Hematopoietic multipotent progenitor cell treated with erythropoietin and hydrocortisone succinate and interleukin-3 and kit ligand, for 4 days (in vitro differentiated cells): ENCODE measurements at places on chromosomes 3 and 15.

DNA sequence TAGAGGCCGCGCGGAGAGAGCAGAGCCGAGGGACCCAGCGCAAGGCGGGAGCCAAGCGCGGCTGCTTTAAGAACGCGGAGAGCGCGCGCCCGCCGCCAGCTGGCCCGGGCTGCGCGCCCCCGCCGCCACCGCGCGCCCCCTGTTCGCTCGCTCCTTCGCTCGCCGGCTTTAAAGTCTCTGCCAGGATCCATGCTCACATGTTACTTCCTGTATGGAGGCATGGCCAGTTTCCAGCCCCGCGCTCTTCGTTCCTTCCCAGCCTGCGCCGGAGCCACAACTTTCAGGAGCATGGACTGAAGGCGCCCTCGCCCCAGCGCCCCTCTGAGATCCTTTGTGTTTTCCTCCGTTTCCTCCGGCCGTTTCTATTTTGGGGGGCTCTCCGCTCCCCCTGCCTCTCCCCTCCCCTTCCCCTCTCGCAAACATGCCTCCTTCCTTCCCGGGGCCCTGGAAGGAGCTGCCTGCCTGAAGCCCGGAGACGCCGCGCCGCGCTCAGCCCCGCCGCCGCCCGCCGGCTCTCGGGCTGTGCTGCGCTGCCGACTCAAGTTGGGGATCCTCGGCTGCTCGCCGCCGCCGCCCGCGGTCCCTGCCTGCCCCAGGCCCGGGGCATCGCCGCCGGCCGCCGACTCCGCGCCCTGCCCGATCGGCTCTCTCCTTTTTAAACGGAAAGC, at the start of gene PTPRG:
Gene PTPRG (plus strand): TSS at position 198 of the 668 bp plus-strand sequence. CDS start 717 bp downstream, outside the sequence.
- DNase-seq: peak; percentile 65

GRCh38 chr3:69012800-69013252, 658 bp downstream of the EOGT start:
- peak; percentile 72 for DNase-seq

GRCh38 chr3:71057526-71057894, 526.0 kb downstream of the FOXP1 start:
- DNase-seq: no peak

- DNase-seq: no peak
Measured at GRCh38 chr15:85381850-85382751, 1.7 kb downstream of the AKAP13 start.

DNA sequence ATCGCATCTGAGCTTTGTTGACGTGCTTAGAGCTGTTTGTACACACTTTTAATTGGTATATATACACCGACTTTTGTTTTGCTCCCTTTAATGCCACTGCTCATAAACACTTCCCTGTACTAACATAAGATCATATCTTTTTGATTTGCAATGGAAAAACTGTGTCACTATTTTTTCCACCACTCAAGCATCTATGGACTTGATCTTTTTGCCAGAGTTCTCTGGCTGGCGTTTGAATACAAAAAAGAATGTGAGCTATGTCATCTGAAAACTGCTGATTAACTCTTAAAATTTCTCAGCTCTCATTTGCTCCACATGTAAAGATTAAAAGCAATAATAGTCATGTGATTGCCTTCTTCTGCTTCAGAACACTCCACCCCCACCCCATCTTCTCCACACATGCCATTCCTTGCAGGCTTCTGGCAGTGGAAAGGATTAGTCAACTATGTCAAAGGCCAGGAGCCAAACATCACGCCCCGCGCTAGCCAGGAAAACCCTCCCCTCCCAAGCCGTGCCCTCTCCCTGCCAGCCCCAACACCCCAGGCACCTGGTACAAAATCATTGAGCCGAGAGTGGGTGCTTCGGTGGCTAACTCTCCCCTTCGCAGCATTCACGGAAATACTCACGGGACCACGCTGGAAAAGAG, 123.4 kb upstream of the MEF2A start:
- no peak for DNase-seq

DNA sequence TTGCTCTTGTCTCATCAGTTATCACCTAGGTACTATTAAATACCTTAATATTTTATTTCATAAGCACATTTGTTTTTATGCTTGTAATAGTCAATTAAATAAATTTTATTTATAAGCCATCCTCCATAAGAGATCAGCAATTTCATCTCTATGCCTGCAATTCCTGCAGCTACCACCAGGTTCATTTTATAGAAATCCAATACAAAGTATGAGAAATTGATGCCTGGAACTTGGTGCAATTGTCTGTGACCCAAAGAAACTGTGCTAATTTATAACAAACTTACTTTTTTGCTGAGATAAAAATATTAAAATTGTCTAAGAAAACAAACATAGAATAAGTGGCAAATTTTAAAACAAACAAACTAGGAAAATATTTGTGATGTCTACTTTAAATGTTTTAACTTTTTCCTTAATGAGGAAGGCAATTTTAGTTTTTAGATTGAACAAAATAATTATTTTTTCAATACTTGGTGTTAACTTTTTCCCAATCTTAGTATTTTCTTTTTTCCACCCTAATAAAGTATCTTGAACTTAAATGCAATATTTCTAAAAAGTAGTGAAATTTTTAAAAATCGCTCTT, 1026.6 kb downstream of the ROBO1 start:
- peak; percentile 24 for DNase-seq

DNA sequence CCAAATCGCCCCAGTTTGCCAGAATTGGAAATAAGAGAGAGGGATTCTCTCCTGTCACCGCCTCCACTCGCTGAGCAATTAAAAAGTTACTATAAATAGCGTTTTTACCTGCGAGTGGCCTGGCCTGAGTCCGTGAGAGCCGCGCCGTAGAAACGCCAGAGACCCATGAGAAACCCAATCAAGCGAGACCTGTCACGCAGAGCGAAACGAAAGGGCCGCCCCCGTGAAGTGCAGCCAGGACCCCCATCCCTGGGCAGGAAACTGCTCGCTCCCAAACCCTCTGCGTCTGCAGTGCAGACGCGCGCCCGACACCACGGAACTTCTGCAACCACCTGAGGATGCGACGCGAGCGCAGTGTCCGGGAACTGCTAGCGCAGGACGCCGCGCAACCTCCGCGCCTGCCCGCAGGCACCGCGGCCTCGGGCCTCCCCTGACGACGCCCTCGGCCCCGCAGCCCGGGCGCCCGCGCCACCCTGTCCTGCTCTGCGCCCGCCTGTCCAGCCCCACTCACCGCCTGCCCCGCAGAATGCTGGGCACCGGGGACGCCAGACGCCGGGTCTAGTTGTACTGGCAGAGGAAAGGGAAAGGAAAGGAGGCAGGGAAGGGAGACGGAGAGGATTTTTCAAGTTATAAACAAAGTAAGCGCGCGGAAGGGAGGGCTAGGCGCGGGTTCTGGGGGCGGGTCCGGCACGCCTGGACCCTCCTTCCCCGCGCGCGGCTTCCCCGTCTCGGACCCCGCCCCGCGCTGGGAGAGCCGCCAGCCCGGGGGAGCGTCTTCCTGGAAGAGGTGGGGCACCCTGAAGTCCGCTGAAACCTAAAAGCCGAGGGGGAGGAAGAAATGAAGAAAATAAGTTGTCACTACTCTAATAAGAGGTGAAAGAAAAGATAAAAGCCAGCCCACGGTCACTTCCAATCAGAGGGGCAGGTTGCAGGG, at the start of gene PLSCR4:
Gene PLSCR4 (minus strand): TSS at position 657 of the 934 bp plus-strand sequence. CDS start 29,034 bp downstream, outside the sequence.
- DNase-seq: peak; percentile 93

GRCh38 chr3:130925628-130926027, 31.7 kb downstream of the ATP2C1 start:
- DNase-seq: peak; percentile 33

DNA sequence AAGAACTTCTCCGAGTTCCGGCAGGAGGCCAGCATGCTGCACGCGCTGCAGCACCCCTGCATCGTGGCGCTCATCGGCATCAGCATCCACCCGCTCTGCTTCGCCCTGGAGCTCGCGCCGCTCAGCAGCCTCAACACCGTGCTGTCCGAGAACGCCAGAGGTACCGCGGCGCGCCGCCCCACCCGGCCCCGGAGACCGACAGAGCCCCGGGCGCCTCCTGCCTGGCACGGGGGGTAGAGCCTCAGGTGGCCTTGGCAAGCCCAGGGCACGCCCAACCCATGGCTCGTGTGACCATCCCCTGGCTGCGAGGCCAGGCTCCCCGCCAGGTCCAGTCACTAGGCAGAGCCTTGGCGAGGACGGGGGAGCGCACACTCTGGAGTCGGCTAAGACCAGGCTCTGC, 134.1 kb downstream of the LRRK1 start:
- DNase-seq: no peak

DNA sequence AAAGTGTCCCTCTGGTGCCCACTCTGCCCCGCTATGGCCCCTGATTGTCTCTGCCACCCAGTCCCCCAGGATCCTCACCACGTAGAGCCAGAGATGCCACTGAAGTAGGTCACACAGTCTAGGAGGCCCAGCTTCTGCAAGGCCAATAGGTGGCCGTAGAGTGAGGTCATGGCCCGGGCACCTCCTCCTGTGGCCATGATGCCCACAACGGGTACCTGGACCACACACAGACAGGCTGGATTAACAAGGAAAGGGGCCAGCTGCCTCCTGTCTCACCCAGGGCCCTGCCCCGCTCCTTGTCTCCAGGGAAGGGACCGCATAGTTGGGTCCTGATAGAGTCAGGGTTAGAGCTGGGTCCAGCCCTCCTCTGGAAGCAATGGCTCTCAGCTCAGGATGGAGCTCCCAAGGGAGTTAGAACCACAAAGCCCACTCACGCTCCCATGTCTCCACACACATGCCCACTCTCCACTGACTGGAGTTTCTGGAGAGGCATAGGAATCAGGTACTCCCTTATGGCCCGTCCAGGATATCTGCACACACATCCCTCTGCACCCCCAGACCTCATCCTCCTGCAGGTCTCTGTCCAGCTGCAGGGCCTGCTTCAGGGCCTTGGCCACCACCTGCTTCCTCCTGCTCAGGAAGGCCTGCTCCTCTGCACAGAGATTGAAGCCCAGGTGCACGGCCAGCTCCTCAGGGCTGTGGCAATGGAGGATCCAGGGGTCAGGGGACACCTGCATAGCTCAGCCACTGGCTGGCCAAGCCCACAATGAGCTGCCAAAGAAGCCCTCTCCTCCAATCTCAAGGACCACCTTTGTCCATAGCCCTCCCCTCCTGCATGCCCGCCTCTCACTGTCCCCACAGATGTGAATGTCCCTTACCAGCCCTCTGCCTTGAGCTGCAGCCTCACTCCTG, 13.2 kb downstream of the PLA2G4D start:
- no peak for DNase-seq

- no peak for DNase-seq
Measured at GRCh38 chr15:24067733-24068501, 380.8 kb upstream of the NDN start.

- peak; percentile 32 for DNase-seq
Measured at GRCh38 chr3:46607603-46608028, 4.7 kb upstream of the FAM240A start.

DNA sequence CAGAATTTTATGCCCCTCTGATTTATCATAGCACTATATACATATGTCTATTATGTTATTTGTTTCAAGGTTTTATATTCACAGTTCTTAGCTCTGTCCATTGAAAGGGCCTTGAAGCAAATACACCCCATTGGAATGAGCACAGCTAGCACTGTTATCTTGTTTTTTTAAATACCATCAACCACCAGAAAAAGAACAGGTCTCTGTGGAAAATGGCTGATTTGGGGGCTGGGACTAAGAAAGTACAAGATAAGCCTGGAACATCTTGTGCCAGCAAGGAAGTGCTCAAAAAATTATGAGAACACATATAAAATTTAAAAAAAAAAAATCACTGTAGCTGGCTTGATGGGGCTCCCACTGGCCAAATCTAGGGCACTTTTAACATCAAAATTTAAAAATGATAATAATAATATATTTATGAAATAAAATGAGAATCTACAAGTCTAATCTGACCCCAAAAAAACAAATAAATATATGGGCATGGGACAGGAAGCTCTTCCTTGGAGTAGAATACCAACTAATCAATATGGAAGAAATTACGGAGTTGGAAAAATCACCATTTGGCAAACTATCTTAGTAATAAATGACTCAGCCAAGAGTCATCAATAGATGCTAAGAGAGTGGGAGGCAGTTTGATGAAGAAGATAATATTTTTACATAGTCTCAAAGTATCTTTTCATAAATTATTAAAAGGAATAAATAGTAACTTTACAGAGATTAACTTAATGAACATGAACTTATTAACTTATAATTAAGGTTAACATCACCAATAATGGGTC, 20.5 kb downstream of the IFT80 start:
- peak; percentile 38 for DNase-seq

- peak; percentile 25 for DNase-seq
Measured at GRCh38 chr15:52466134-52466701, 62.5 kb downstream of the MYO5A start.

DNA sequence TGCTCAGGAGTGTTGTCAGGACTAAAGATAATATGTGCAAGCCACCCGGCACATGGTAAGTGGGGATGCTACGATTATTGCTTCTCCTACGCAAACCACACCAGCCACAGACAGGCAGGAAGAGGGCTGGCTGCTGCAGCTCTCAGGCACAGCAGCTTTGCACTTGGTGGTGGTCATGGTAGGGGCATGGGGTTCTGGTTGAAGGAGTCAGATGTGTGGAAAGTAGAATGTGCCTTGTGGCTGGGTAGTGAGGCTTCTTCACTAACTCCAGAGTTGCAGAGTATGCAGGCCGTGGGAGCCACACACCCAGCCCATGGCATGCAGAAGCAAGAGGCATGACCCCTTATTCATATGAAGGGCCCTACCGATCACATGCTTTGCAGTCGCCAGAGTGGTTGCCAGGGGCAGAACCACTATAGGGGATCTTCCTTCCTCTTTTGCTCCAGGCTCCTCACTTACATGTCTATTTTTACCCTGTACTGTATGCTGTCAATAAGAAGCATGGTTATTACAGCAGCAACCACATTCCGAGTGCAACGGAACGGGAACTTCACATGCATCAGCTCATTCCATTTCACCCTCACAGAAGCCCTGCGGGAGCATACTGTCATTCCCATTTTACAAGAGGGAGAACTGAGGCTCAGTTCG, 59.2 kb upstream of the HERC1 start:
- peak; percentile 95 for DNase-seq

DNA sequence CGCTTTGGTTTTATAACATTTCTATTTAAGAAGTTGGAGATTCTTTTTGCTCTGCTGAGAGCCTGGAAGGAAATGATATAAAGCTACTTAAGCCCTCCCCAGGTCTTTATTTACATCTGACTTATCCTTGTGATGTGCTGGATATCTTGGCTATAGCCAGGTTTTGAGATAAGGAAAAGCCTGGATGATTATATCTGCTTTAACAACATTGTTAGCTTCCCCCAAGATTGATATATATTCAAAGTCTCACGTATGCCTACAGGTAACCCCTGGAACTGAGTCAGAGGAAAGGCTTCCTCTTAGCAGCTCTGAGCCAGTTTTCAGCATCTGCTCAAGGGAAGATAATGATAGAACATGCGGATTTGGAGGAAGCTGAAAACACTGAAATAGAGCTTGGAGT, 61.5 kb upstream of the CRBN start:
- DNase-seq: no peak

- DNase-seq: no peak
Measured at GRCh38 chr3:50381383-50381782, 22.1 kb upstream of the TMEM115 start.

- DNase-seq: no peak
Measured at GRCh38 chr15:30919877-30920550, 16.3 kb downstream of the FAN1 start.
